Bone marrow (tissue), 2 donors: ENCODE measurements at places on chromosomes 2 and 18.

DNA sequence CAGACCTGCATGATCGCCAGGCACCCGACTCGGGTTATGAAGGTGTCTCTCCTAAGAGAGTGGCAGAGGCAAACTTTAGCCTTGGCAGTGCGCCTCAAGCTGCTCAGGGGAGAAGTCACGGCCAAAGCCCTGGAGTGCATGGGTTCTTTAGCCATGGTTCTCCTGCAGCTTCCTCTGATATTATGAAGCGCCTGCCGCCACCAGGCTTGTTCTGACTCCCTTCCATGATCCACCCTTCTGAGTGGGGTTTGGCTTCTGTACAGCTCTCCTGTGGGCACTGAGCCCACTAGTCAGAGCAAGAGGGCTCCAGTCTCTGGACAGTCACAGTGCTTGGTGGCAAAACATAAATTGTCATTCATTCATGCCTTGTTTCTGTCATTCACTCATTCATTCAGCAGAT, 25.9 kb upstream of the TMBIM1 start:
- DNase-seq = no peak

GRCh38 chr2:240954436-240955305, 43.7 kb upstream of the SNED1 start:
- DNase-seq = no peak

- no peak for DNase-seq
These were observed 3.3 kb upstream of the C18orf32 start for GRCh38 chr18:49490246-49490762.

DNA sequence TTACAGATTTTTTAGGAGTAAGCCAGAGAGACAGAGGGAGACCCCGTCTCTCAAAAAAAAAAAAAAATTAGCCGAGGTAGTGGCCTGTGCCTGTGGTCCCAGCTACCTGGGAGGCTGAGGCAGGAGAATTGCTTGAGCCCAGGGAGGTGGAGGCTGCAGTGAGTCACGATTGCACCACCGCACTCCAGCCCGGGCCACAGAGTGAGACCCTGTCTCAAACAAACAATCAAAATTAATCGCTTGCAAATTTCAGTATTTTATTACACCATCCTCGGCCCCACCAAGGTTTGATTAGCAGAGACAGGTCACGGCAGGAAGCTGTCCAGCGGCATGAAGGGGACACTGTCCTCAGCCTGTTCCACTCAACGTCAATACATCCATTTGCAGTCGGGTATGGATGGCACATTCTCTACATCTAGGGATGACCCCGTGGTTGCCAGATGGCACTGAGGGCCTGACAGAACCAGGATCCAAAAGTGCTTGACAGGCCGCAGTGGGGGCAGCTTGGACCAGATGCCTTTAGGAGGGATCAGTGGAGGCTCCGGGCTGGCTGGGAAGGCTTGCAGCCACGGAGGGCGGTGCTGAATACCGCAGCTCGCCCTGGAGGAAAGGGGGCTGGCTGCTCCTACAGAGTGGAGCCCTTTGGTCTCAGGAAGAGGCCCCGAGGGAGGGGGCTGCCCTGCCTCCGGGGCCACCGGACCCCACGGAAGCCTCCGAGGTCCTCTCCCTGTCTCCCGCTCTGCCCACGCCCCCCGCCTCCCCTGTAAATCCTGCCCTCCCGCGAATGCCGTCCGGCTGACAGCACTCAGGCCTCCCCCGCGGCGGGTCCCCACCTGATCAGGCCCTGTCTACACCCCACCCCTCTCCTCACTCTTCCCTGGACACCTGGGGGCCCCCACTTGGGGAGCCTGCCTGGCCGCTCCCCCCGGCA, 13.1 kb downstream of the ASPRV1 start:
- DNase-seq = no peak

DNA sequence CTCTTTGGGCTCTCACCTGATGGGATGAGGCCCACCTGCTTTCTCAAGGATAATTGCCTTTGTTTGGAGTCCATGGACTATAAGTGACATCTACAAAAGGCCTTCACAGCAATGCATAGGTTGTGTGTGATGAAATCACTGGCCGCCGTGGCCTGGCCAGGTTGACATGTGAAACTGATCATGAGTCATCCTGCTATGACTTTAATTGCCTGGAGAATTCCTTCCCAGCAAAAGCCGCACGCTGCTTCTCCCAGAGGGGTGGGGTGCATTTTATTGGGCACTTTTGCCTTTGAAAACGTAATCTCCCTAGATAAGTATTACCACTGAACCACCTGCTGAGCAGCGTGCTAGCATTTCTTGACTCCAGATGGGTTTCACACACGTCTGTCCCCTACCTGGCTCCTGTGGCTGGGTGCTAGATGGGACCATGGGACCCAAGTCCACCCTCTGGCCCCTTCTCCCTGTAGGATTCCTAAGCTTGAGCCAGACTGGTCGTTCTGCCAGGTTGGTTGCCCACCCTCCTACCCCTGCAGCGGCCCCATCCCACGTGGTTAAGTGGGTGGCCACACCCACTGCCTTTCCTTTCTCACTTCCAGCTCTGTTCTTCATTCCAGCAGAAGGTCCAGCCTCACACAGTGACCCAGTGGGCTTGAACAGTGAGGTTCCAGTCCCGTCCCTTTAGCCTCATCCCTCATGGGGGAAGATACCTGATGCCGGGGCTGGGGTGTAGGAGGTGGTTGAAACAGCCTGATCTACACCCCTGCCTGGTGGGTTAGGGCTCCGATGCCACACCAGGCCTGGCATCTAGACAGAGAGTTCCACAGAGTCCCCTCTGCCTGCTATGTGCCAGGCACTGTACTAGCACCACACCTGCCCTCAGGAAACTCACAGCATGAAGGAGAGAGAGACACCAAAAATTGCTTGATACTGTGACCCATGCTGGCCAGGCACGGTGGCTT, 89.6 kb downstream of the GBX2 start:
- no peak for DNase-seq

GRCh38 chr2:72533765-72534164, 292.1 kb downstream of the EXOC6B start:
- no peak for DNase-seq

- DNase-seq = no peak
These were observed 828.0 kb upstream of the CDH2 start for GRCh38 chr18:29004921-29005320.

DNA sequence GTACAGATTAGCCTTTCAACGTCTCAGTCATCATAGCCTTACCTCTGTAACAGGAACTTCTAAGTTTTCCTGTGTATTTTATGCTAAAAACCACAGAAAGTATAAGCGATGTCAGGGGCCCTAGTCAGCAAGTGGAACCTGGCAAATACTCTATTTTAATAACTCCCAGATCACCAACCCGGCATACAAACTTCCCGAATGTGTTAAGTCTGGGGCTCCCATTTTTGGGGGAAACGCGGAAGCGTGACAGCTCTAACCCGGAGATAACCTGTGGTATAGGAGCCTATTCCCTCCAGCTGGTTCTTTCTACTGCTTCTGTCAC, 574 bp downstream of the NIFK start:
- DNase-seq = no peak

GRCh38 chr18:7889515-7889914, 322.4 kb downstream of the PTPRM start:
- DNase-seq = no peak

DNA sequence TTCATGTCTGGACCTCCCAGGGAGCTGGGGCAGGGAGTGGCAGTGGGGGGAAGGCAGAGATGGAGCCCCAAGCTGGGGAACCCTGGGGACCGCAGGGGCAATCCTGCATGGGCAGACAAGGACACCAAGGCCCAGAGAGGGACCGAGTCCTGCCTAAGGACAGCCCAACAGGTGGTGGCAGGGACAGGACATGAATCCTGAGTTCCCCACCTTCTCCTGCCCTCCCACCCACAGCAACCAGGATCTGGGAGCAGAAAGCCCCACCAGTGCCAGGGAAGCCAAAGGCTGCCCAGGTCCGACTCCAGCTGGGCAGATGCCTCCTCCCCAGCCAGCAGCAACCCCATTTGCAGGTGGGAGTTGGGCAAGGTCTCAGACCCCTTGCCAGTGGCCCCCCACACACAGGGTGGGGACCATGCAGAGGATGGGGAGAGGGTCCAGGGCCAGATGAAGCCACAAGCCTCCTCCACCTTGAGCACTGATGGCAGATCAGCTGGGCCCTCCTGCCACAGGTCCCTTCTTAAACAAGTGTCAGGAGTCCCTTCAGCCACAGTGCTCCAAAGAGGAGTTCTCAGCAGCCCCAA, 6.3 kb downstream of the ADRA2B start:
- DNase-seq = no peak

DNA sequence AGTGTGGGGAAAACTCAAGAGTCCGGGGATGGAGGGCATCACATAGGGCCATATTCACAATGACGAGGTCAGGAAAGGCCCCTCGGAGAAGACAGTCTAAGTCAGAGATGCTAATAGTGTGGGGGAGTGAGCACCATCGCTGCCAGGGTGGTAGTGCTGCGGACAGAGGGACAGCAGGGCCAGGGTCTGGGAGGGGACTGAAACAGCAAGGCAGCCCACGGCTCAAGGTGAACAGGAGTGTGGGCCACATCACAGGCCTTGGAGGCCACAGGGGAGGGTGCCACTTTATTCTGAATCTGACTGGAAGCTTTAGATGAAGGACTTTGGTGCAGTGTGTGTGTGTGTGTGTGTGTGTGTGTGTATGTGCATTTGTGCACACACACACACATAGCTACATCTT, 130.9 kb upstream of the GLI2 start:
- no peak for DNase-seq

- DNase-seq = no peak
These were observed 103.3 kb upstream of the KLF7 start for GRCh38 chr2:207269038-207269437.

- no peak for DNase-seq
These were observed 199.4 kb downstream of the FSHR start for GRCh38 chr2:48954935-48955334.

GRCh38 chr2:15762449-15762848, 170.8 kb downstream of the DDX1 start:
- DNase-seq = no peak

DNA sequence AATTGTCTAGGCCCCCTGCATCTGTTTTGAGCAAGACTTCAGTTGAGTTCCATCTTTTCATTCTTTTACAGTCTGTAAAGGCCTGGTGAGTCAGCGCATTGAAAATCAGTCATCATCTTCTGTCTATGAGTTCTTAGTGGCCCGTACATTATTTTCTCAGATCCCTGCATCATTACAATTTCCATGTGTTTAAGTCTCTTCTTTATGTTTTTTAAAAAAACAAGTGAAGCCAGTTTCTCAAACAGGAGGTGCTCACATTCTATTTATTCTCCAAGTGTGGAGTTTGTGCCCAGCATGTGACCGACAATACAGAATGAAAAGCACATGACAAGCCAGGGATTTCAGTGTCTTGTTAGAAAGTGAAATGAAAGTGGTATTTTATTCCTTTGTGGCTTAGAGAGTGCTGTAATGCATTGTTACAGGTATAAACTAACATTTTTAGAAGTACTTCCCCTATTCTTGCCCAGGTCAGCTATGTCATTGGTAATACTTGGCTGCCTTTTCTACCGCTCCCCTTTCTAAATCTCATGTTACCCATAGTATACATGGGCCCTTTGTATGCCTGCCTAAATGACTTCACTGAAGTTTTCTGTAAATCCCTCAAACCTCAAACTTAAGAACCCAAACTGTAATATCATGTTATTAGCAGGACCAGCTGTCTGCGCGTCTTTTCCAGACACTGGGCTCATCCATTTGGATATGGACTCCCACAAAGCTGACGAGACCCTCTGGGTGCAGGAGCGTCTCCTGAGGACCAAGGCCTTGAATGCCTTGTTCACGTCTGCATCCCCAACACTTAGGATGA, 67.6 kb downstream of the FEZ2 start:
- no peak for DNase-seq

DNA sequence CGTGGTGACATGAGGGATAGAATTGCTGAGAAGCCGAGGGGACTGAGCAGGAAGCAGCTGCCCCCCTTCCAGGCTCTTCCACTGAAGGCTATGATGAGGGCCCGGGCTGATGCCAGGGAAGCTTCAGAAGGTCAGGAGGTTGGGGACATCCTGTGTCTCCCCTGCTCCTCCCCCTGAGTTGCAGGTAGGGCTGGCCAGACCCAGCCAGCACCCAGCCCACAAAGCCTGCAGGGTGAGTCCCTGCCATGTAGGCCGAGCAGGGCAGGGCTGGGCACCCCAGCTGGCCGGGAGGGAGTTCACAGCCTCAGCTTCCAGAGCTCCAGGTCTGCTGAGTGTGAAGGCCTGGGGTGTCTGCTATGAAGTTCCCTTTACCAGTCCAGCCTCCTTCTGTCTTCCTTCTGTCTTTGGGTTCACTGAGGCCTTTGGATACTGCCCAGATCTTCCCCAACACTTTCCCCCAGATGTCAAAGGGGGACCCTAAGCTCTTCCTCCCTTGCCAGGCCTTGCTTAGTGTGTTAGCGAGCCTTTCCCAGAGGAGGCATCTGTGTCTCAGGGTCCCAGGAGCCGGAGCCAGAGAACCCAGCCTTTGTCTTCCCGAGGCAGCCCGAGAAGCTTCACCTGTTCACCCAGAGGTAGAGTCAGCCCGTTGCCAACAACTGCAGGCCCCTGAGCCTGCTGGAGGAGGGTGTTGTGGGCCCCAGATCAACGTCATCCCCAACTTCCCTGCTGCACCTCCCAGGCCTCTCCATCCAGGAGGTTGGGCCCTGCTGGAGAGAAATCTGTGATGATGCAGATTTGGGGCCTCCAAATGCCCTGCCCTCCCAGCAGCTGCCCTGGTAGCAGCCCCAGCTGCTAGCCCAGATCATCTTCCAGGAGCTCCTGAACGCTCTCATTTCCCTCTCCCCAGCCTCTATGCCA, 3.6 kb upstream of the NCL start:
- DNase-seq = no peak

DNA sequence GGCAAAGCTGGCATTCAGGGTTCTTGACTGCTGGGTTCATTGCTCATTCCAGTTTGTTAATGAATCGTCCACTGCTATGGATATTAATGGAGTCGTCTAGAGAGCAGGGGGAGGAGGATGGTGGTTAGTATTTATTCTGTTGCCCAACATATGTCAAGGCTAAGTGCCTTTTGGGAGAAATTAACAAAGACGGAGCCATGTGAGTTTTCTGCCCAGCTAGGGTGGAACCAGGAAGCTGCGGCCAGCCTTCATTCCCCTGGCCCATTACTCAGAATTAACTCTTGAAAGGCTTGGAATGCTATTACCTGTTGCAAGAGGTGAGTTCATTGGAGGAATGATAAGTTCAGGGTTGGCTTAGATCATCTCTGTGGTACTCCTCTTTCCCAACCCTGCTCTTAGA, 19.3 kb downstream of the IGFBP2 start:
- no peak for DNase-seq
